ENCODE measurements at places on chromosomes 5 and 9.
A peak's percentile ranks its signal among the peaks of the same experiment; 100 is the strongest.

- ATAC-seq: no peak
Measured at GRCh38 chr9:71764891-71765290, 3.4 kb downstream of the CEMIP2 start.

DNA sequence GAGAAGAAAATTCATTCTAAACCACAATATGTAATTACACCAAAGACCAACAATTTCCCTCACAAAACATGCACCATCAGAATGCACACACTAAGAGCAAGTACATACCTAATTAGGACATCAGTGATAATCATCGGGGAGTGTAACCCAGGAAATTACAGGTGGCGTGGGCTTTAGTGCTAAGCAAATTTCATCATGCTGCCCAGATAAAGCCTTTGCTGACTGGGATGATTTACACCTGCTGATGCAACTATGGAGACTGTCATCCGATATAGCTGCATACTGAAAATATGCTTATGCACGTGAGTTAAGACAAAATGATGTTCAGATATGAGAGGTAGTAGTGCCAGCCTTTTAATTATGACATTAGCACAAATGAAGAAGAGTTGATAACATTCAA is 123.2 kb downstream of the DCP2 start:
- no peak for ATAC-seq

GRCh38 chr9:98794802-98795201 is 1.6 kb downstream of the ANKS6 start:
- ATAC-seq: no peak

DNA sequence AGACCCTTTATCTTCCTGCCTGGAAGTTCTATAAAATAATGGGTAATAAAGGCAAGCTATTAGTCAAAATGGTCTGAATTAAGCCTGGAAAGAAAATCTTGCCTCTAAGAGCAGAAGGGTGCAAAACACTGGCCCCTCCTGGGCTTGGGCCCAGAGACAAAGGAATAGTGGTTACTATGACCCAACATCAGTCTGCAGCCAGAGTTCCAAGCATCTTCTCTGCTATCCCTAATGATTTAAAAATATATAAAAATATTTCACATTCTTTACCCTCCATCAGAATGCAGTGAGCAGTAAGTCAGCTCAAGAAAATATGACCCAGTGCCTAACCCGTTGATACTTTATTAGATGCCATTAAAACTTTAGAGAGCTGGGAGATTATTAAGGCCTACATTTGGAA is 14.7 kb downstream of the TNFAIP8 start:
- ATAC-seq: no peak

DNA sequence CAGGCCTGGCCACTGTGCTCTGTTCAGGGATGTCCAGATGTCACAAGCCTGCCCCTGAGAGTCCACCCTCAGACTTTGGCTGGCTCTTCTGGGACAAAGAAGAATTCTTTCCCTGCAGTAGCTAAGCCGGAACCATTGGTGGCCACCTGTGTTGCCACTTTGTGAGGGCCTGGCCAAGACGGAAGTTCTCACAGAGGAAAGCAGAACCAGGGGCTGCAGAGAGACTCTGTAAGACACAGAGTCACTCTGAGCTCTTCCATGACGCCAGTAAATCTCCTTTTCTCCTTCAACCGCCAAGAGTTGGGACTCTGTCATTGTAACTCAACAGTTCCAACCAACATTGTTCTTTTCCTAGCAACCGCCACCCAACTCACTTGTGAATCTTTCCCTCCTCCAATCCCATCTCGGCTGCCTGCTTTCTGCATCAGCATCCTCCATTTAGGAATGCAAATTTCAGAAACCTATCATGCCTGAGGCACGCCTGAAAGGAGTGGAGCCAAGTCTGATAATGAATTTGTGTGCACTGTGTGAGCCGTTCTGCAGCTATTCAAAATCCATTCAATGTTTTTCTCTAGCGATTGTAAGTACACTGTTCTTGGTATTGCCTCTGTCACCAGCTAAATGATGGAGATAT is 37.8 kb upstream of the ATP6V1G1 start:
- ATAC-seq: no peak

DNA sequence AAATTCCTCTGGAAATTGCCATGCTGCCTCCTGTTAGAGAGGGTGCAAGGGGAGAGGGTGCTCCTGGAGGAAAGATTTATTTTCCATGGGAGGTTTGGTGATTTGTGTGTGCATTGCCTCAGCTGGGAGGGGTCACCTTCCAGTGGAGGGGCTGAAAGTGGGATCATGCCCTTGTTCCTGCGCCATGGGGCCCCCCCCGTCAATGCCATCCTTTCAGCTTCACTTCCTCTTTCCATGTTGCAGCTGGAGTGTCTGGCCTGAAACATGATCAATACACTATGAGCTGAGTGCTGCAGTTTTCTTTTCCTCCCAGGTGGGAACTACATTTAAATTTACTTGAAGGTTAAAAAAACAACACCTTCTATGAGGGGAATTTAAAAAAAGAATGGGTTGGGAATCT is 176.8 kb downstream of the MELK start:
- ATAC-seq: no peak

DNA sequence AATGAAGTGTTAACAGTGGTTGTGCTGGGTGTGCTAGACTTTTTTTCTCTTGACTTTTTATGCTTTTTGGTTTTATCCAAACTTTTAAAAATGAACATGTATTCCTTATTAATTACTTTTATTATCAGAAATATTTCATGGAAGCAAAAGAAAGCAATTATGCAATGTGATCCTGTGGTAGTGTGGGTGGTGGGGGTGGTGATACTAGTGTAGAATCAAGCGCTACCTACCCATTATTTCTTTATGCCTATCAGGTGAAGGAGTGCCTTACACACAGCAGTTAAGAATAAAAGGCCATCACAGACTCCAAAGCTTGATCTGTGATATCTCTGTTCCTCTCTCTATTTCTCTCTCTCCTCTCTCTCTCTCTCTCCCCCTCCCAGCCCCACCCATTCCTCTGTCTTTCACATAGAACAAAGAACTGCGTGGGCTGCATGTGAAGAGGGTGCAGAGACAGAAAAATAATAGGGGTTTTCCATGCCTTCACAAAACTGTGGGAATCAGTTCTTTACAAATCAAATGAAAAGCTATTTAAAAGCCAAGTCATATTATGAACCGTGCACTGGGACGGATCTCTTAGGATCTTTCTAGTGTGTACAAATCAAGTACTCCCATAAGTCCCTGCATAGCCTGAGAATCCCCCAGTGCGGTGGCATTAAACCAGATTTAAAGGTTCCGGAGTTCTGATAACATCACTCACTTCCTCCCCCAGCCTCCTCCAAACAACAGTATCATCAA is 351.2 kb downstream of the RAB3C start:
- ATAC-seq: no peak

- ATAC-seq: peak; percentile 37
Measured at GRCh38 chr5:133868946-133869518, 99.4 kb downstream of the C5orf15 start.

GRCh38 chr9:120531683-120532300 is 48.2 kb downstream of the CDK5RAP2 start:
- no peak for ATAC-seq
